ENCODE measurements at places on chromosomes 7 and 10. TPM values are rescaled to one million over a fixed set of nuclear protein-coding genes. Genes with fewer than 3 reads are reported as not detected.

DNA sequence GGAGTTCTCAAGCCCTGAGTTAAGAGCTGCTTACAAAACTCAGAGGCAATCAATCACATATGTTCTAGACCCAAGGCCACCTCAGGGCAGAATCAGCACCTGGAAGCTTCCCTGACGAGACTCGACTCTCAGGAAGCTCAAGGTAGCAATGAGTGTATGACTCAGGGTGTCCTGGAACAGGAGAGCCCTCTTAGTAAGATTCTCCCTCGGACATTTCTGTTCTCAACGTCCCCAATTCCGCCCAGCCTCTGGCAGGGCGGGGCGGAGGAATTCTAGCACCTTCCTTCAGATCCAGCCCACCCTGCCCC, 39.6 kb upstream of the PROSER2 start:
- no peak for DNase-seq

- DNase-seq = peak; percentile 79
These were observed 10.4 kb downstream of the HTR7 start for GRCh38 chr10:90847436-90847835.

GRCh38 chr7:128110641-128111364, 79.6 kb upstream of the LRRC4 start:
- DNase-seq = no peak

DNA sequence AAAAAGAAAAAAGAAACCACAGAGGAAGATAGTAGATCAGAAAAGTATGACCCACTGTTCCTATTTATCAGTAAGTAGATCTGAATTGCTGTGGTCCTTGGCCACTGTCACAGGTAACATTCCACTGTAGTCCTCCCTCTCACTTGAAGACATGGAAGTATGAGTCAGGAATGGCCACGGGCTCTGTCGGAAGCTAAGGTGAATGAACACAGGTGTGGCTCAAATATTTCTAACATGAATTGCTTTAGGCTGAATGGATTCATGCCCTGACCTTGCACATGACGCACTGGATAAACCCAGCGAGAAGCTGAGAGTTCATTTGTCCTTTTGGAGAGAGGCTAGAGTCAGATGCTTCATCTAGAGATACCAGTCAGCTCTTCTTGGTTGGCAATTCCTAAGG, 224.5 kb upstream of the SP8 start:
- DNase-seq = no peak

DNA sequence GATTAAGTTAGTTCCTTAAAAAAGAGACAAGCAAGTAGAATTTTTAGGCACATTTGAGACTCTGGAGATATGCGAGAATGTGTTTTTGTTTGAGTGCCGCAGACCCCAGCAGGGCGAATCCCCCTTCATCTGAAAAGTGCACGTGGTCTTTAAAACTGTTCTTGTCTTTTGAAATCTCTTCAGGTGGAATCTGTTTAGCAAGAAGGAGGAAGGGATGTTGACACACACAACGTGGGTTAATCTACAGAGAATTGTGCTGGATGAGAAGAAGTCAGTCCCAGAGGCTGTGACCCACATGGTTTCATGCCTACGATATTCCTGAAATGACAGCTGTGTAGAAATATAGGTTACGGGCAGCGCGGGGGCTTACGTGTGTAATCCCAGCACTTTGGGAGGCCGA, 27.1 kb upstream of the ZFAND2A start:
- no peak for DNase-seq

- no peak for DNase-seq
These were observed 23.2 kb downstream of the NDUFB2 start for GRCh38 chr7:140719721-140720120.

- peak; percentile 98 for DNase-seq
These were observed 116.8 kb downstream of the ABLIM1 start for GRCh38 chr10:114541081-114541796.

DNA sequence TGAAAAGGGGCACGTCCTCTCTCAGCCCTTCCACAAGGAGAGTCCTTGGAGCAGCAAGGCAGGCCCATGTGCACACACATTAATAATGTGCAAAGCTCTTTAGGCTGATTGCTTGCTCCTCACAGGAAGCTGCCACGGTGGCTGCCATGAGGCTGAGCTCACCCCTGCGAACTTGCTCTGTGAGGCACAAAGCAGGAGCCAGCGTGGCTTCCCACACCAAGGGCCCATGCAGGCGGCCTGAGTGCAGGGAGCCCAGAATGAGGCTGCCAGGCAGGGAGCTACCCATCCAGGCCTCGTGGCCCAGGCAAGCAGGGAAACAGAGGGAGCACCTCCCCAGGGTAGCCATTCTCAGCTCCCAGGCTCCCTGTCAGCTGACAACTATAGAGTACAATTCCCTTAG, 242.9 kb downstream of the GRID1 start:
- no peak for DNase-seq

Gene SH3PXD2A
- total RNA-seq = 38.3 TPM

Gene PDE6C
- total RNA-seq = 1.2 TPM

Gene MKRN1
- total RNA-seq = 82.8 TPM

Gene TRIL
- total RNA-seq = 14.2 TPM

Gene HOXA10
- 14.2 TPM for total RNA-seq

Gene TMEM176A
- total RNA-seq = 68.1 TPM
